ENCODE measurements at places on chromosomes 4 and X. TPM values are rescaled to one million over a fixed set of nuclear protein-coding genes. Genes with fewer than 3 reads are reported as not detected.

DNA sequence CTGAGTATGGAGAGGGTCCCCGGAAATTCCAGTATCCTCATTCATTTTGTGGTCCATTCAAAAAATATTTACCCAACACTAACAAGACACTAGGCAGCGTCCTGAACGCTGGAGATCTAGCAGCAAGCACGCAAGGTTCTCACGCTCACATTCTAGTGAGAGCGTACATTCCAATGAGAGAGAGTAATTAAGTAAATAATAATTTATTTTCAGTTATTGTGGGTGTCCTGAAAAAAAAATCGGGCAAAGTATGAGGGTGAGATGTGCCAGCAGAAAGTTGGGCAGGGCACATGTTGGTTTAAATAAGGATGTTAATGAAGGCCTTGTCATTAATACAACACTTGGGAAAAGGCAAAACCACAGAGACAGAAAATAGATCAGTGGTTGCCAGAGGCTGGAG lies 4.0 kb upstream of the TMEM156 start:
- no peaks in the 10 kb centered on the region for H3K36me3 ChIP-seq
- H3K4me1 ChIP-seq: no peaks in the 10 kb centered on the region
- no peak for DNase-seq
- no peak overlapping the region for H3K27ac ChIP-seq
- no peak overlapping the region for H3K4me3 ChIP-seq

DNA sequence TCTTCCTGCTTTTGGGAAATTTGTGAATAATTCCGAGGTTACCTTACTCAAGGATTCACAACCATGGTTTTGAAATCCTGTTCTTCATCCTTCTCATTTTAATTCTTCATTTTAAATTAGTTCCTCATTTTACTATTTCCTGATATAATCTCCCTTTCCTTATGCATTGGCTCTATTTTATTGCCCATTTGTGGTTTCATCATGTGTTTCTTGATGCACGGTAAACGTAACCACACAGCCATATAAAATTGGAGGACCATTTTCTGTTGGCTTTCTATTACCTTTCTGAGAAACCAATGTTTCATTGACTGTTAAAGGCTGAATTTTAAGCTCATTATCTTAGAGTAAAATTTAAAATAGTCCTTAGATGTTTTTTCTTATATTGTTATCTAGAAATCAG lies 100.3 kb upstream of the NDST4 start:
- DNase-seq: no peak
- H3K27ac ChIP-seq: no peak overlapping the region
- H3K4me1 ChIP-seq: no peaks in the 10 kb centered on the region
- H3K36me3 ChIP-seq: no peaks in the 10 kb centered on the region
- H3K27me3 ChIP-seq: no peaks in the 10 kb centered on the region
- H3K4me3 ChIP-seq: no peak overlapping the region

- no peaks in the 10 kb centered on the region for H3K27me3 ChIP-seq
- DNase-seq: no peak
- no peaks in the 10 kb centered on the region for H3K4me1 ChIP-seq
- no peak overlapping the region for H3K27ac ChIP-seq
- no peaks in the 10 kb centered on the region for H3K36me3 ChIP-seq
- H3K4me3 ChIP-seq: no peak overlapping the region
Measured at GRCh38 chr4:8736090-8736825, 135.4 kb downstream of the HMX1 start.

GRCh38 chr4:85498068-85498733 lies 23.3 kb downstream of the ARHGAP24 start:
- H3K4me1 ChIP-seq: no peaks in the 10 kb centered on the region
- H3K27me3 ChIP-seq: no peaks in the 10 kb centered on the region
- no peak overlapping the region for H3K4me3 ChIP-seq
- no peak overlapping the region for H3K27ac ChIP-seq

GRCh38 chr4:105988671-105989070 lies 93.4 kb downstream of the NPNT start:
- no peaks in the 10 kb centered on the region for H3K36me3 ChIP-seq
- H3K4me3 ChIP-seq: no peak overlapping the region
- no peak for DNase-seq
- H3K27ac ChIP-seq: no peak overlapping the region
- H3K27me3 ChIP-seq: no peaks in the 10 kb centered on the region

GRCh38 chrX:54891573-54891972 lies 29.1 kb upstream of the TRO start:
- H3K27ac ChIP-seq: no peak overlapping the region
- H3K4me1 ChIP-seq: no peaks in the 10 kb centered on the region
- no peak overlapping the region for H3K4me3 ChIP-seq
- DNase-seq: no peak
- H3K27me3 ChIP-seq: peaks cover 40% of the 10 kb centered on the region

GRCh38 chr4:159444678-159445077 lies 341.8 kb downstream of the RAPGEF2 start:
- H3K4me1 ChIP-seq: peaks cover 6% of the 10 kb centered on the region
- no peak for DNase-seq
- H3K4me3 ChIP-seq: no peak overlapping the region
- no peak overlapping the region for H3K27ac ChIP-seq

Gene PTTG2
- total RNA-seq: 3.2 TPM

Data from natural killer cell treated with Interleukin-12 subunit alpha and Interleukin-12 subunit beta and Interleukin-15 and Interleukin-18, amount 100 ng/mL, for 72 hours (primary cell).